ENCODE measurements at places on chromosomes 3 and 15.
A peak's percentile ranks its signal among the peaks of the same experiment; 100 is the strongest.

DNA sequence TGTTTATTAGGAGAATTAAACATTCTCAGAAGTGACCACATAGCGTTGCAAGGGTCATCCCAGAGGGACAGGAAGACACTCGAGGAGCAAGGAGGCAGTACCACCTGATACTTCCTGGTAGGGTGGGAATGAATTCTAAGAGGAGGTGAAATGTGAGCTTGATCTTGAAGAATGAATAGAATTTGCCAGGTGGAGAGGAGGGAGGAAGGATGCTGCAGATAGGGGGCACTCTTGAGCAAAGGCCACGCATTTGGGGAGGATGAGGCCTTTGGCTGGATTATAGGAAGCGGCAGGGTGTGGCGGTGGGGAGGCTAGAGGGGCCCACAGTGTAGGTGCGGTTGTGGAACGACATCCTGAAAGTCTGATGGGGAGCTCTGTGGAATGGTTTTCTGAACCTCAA, 33.5 kb downstream of the CHCHD6 start:
- no peak for DNase-seq
- H3K27ac ChIP-seq, result no peak overlapping the region
- no peaks in the 10 kb centered on the region for H3K4me1 ChIP-seq
- no peaks in the 10 kb centered on the region for H3K27me3 ChIP-seq
- no peak overlapping the region for H3K4me3 ChIP-seq

GRCh38 chr3:125168711-125169393, 43.7 kb downstream of the SLC12A8 start:
- H3K36me3 ChIP-seq, result peaks cover 2% of the 10 kb centered on the region
- H3K27ac ChIP-seq, result no peak overlapping the region

DNA sequence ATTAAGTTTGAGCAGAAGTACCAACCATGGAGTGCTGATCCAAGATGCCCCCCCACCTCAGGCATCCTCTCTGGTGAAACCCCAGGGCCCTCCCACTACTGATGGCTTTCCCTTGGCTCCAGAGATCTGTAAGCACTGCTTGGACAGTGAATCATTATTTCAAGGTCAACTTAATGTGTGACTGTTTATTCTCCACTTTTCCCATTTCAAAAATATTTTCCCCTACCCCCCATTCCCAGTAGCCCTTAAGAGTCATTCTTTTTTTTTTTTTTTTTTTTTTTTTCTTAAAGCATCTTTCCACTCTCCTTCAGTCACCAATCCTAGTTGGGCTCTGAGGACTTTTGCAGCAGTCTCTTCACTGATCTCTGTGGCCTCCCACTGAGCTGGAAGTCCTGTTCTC, 82.6 kb downstream of the PCCB start:
- no peak for DNase-seq
- no peaks in the 10 kb centered on the region for H3K27me3 ChIP-seq
- no peak overlapping the region for H3K4me3 ChIP-seq
- peaks cover 1% of the 10 kb centered on the region for H3K36me3 ChIP-seq
- no peak overlapping the region for H3K27ac ChIP-seq

DNA sequence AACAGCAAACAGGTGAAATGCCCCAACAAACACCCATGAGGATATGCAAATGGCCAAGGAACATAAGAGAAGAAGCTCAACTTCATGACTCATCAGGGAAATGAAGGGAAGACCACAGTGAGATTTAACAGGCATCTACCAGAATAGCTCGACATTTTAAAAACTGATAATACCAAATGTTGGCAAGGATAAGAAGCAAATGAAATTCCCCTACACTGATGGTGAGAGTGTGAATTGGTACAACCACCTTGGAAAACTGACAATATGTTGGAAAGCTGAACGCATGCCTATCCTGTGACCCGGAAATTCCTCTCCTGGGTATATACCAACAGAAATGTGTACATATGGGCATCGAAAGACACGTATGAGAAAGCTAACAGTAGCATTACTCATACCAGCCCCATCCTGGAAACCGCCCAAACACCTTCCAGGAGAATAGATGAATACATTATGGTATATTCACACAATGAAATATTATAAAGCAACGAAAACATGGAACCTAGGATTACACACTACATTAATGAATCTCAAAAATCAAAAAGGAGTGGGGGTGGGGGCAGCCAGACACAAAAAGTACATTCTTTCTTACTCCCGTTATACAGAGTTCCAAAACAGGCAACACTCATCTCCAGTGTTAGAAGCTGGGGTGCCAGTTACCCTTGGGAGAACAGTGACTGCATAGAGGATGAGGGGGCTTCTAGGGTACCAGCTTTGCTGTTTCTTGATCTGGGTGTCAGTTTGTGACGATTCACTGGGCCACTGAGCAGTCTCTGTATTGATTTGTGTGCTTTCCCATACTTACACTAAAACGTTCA, 16.9 kb downstream of the RFTN1 start:
- peaks cover 17% of the 10 kb centered on the region for H3K36me3 ChIP-seq
- H3K4me3 ChIP-seq, result no peak overlapping the region

DNA sequence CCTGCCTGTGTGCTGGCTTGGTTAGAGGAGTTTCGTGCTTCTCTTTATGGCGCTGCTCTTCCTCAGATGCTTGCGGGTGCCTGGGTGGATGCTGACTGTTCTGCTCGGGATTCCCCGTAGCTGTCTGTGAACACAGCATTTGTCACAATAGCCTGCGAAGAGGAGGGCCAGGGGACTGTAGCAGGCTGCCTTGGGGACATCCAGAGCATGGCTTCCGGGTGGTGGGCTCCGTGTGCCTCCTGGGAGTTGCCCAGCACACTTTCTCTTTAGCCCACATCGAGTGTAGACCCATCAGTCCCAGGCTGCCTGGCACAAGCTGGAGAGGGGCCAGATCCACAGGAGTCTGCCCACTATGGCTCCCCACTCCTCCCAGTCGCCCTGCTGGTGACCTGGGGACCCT, 22.4 kb downstream of the LRRK1 start:
- no peaks in the 10 kb centered on the region for H3K27me3 ChIP-seq
- no peak overlapping the region for H3K27ac ChIP-seq
- H3K4me1 ChIP-seq, result no peaks in the 10 kb centered on the region

DNA sequence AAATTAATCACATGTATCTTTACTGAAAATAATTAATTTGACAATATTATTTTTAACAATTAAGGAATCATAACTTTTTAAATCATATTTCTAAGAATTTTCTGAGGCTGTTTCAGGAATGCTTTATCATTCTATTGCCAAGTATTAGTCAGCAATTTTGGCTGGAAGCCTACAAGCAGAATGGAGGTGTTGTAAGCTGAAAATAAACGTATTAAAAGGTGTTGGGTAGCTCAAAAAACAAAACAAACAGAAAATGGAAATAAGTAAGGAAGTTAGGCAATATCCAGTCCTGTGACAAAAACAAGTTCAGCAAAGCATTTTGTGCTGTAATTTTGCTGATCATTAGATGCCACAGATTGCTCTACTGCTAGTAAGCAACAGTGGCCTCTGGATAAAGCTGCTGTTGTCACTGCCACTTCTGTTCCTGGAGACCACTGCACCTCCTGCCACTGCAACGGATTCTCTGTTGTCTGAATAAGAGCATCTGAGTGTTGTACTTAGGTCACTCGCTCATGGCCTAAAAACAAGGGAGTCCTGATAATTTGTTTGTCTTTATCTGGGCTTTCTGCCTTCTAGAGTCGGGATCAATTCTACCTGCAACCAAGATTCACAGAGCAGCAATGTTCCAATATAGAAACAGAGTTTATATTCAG, 63.5 kb upstream of the SLITRK3 start:
- DNase-seq, result no peak
- no peaks in the 10 kb centered on the region for H3K4me1 ChIP-seq
- H3K36me3 ChIP-seq, result no peaks in the 10 kb centered on the region
- H3K27me3 ChIP-seq, result no peaks in the 10 kb centered on the region

- peaks cover 48% of the 10 kb centered on the region for H3K27me3 ChIP-seq
- H3K36me3 ChIP-seq, result peaks cover 4% of the 10 kb centered on the region
These were observed 72.7 kb upstream of the ABI3BP start for GRCh38 chr3:101065962-101066361.

- no peaks in the 10 kb centered on the region for H3K27me3 ChIP-seq
- no peaks in the 10 kb centered on the region for H3K36me3 ChIP-seq
- no peak overlapping the region for H3K27ac ChIP-seq
- no peaks in the 10 kb centered on the region for H3K4me1 ChIP-seq
- H3K4me3 ChIP-seq, result no peak overlapping the region
- no peak for DNase-seq
These were observed 121.1 kb downstream of the MEX3B start for GRCh38 chr15:81924729-81925128.

DNA sequence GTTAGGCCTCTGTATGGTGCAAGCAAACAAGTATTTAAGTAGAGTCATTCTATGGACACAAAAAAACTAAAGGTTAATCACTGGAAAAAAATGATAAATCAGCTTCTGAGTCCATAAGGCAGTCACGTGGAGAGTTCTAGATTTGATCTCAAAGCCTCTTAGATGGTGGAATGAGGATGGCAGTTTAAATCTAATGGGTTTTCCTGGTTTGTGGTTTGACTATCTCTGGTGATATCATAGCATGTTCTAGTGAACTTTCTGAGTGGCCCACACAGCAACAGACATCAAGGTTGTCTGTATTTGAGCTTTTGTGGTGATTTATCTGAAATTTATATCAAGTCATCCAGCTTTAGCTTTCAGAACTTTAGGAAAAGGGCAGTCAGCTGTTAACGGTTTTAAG, 52.4 kb downstream of the ILDR1 start:
- no peaks in the 10 kb centered on the region for H3K36me3 ChIP-seq
- H3K27ac ChIP-seq, result no peak overlapping the region
- no peak for DNase-seq
- no peaks in the 10 kb centered on the region for H3K4me1 ChIP-seq

DNA sequence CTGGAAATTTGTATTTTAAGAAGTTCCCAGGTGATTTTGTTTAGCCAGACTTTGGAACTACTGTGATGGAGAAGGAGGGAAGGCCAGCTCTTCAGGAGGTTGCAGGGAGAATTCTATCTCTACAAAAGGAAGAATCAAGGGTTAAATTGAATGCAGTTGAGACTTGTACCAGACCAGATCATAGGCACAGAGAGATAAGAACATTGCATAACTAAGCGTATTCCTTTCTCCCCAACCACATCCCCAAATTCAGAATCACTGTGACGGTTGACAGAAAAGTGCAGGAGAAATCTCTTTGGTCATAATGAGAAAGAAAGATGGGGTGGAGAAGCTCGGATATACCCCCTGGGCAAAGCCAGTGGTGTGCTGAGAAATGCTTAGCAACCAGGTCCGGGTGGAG, 7.2 kb downstream of the PLD1 start:
- no peak overlapping the region for H3K4me3 ChIP-seq
- peaks cover 21% of the 10 kb centered on the region for H3K27me3 ChIP-seq

DNA sequence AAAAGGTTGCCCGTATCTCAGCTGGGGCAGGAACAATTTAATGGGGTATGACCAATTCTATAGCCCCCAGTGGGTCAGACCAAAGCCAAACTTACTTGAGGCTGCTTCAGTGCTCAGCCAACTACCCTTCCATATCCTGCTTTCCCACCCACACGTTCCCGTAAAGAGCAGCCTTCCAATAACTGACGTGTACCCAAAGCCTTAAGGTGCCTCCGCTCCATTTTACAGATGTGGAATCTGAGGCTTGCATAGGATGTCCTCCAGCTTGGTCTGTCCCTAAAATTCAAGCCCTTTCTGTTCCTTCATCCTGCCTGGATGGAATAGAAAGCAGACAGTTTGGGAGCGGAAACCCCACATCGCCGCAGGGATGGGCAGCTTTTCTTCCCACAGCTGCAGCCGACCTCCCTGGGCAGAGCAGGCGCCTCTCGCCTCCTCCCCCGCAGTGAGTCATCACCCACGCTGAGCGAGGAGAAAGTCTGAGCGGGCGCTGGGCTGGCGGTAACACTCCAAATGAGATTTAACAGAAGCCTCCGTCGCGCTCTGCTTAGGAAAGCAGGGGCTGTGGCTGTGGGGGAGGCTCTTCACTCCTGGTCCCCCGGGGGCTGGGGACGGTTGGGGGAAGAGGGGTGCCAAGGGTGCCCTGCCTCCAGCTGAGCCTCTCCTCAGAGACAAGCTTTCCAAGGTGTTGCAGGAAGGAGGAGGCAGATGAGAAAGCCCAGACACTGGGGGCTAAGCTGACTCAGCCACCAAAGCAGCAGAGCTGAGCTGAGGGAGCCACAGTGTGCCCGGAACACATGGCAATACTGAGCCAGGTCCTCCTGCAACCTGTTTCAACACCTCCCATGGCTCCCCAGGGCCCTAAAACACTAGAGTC, 57.8 kb upstream of the HRH1 start:
- H3K36me3 ChIP-seq, result no peaks in the 10 kb centered on the region
- peaks cover 17% of the 10 kb centered on the region for H3K4me1 ChIP-seq
- peaks cover 22% of the 10 kb centered on the region for H3K27me3 ChIP-seq
- no peak overlapping the region for H3K27ac ChIP-seq
- peak overlapping the region; percentile 83 for H3K4me3 ChIP-seq

- H3K4me3 ChIP-seq, result peak within 1 kb of the TSS; percentile 82
- peak; percentile 88 for DNase-seq
- H3K4me1 ChIP-seq, result peaks cover 14% of the 10 kb centered on the region
- H3K27me3 ChIP-seq, result peaks cover 6% of the 10 kb centered on the region
- no peak within 1 kb of the TSS for H3K27ac ChIP-seq
These were observed at the start of gene NMNAT3 for GRCh38 chr3:139677388-139678155. Gene NMNAT3, minus strand, starts transcription at chr3:139677972. Its CDS starts 50,248 bp downstream, at chr3:139627724.

- H3K27me3 ChIP-seq, result peaks cover 14% of the 10 kb centered on the region
- no peaks in the 10 kb centered on the region for H3K4me1 ChIP-seq
These were observed 77.2 kb upstream of the AGBL1 start for GRCh38 chr15:86002444-86002843.

GRCh38 chr15:50209809-50210208, 27.8 kb downstream of the SLC27A2 start:
- H3K4me3 ChIP-seq, result no peak overlapping the region
- no peak overlapping the region for H3K27ac ChIP-seq

DNA sequence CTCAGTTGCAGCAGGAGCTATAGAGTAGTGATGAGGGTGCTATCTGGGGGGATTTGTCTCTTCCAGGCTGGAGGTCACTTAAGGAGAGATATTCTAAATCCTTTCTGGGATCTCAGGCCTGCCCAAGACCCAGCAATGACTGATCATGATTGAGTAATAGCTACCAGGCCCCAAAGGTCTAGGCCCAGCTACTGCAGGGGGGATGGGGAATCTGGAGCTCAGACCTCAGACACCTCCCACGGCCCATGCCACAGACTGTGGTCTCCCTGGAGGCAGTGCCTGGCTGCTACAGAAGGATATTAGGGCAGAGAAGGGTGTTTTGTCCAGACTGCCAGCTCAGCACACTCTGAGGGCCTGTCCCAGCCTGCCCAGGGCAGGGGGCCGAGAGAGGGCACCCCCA, 6.9 kb downstream of the SLC38A3 start:
- no peaks in the 10 kb centered on the region for H3K36me3 ChIP-seq
- DNase-seq, result peak; percentile 27
- H3K4me3 ChIP-seq, result no peak overlapping the region
- no peaks in the 10 kb centered on the region for H3K4me1 ChIP-seq
- H3K27me3 ChIP-seq, result peaks cover 2% of the 10 kb centered on the region

GRCh38 chr15:25703726-25704125, 159.4 kb downstream of the ATP10A start:
- no peaks in the 10 kb centered on the region for H3K36me3 ChIP-seq
- no peaks in the 10 kb centered on the region for H3K4me1 ChIP-seq
- H3K4me3 ChIP-seq, result no peak overlapping the region
- no peaks in the 10 kb centered on the region for H3K27me3 ChIP-seq
- DNase-seq, result no peak

All from activated T-cell treated with anti-CD3 and anti-CD28 coated beads, Interleukin-2, amount 50 U/mL, for 72 hours (primary cell).